Stimulated activated CD8-positive, alpha-beta memory T cell treated with anti-CD3 and anti-CD28 coated beads, Interleukin-12 subunit alpha, Interleukin-12 subunit beta, amount 100 ng/mL, for 4 hours (primary cell): ENCODE measurements at places on chromosomes 4 and X.

DNA sequence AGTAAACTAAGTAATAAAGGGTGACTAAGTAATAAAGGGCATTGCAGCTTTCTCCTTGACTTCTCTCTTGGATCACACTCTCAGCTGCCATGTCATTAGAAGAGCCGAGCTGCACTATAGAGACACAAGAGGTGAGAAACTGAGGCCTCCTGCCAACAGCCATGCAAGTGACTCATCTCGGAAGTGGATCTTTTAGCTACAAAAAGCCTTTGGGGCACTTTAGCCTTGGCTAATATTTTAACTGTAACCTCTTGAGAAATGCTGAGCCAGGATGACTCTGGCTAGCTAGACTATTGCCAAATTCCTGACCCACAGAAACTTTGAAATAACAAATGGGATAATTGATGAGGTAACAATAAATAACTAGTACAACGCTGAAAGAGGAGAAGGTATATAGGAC lies 1.5 kb upstream of the NEIL3 start:
- DNase-seq = no peak

- no peak for DNase-seq
These were observed 175.6 kb downstream of the FBXO8 start for GRCh38 chr4:174107746-174108354.

- no peak for DNase-seq
These were observed 17.6 kb downstream of the APBB2 start for GRCh38 chr4:41196633-41197332.

GRCh38 chr4:86564795-86565194 lies 29.3 kb upstream of the PTPN13 start:
- no peak for DNase-seq

DNA sequence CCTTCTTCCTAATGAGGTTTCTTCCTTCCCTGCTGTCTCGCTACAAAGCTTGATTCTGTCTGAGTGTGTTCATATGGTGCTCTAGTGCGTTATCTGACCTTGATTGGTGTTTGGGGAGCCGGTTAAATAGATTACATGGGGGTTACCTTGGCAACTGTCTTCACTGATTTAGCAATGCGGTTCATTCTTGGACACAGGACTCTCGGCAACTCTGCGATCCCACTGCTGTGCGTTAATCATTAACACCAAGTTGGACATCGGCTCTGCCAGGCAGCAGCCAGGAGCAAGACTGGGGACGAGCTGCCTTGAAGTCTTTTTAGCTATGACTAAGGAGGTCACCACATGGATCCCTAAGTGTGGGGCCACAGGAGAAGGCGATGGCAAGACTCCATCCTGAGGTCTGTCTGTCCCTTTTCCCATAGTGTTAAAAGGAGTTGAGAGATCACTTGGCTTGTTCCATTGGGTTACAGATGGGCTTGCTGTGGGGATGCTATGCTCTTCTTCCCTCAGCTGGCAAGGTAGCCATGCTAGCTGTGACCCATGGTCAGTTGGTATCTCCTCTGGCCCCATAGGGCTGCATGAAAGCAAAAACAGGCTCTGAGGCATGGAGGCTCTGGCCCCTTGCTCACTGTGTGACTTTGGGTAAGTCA lies 93.4 kb upstream of the MAMLD1 start:
- no peak for DNase-seq
